ENCODE measurements at places on chromosomes 7 and 10.

DNA sequence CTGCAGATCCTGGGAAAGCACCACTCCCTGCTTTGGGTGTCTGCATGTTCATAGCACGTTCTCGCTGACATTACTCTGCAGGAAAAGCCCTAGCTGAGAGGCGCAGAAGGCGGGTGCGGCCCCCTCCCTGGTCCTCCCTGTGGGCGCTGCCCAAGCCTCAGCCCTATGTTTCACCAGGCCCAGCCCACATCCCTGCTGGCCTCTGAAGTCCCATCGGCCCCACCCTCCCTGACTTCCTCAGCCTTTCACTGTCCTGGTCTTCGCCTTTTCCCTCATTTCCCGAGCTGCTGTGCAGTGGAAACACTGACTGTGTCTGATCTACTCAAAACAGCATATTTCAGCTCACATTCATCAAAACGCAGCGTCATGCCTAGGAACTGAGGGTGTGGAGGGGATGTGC lies 36.3 kb upstream of the DIP2C start:
- no peak for DNase-seq

GRCh38 chr10:50928190-50928552 lies 42.7 kb upstream of the A1CF start:
- no peak for DNase-seq

GRCh38 chr7:26081638-26082037 lies 70.4 kb upstream of the NFE2L3 start:
- DNase-seq = no peak

- no peak for DNase-seq
These were observed at the start of gene PON1 for GRCh38 chr7:95324431-95324830. Gene PON1 (minus strand): TSS chr7:95324532. CDS start chr7:95324475, 57 bp downstream.

DNA sequence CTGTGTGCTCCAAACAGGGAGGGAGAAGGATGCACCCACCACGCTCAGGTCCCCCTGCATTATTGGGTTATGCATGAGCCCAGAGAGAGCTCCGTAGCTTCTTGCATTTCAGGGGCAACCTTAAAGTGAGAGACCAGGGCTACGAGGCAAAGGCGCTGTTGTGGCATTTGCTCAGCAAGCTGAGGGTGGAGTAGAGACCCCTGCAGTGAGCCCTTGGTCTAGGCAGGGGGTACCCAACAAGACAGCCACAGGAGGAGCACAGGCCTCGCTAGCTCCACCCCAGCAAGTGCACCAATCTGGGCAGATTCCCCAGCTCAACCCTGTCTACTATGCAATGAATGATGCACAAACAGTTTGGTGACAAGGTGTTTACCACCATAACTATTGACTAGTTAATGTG lies 198.4 kb downstream of the CALN1 start:
- DNase-seq = no peak

DNA sequence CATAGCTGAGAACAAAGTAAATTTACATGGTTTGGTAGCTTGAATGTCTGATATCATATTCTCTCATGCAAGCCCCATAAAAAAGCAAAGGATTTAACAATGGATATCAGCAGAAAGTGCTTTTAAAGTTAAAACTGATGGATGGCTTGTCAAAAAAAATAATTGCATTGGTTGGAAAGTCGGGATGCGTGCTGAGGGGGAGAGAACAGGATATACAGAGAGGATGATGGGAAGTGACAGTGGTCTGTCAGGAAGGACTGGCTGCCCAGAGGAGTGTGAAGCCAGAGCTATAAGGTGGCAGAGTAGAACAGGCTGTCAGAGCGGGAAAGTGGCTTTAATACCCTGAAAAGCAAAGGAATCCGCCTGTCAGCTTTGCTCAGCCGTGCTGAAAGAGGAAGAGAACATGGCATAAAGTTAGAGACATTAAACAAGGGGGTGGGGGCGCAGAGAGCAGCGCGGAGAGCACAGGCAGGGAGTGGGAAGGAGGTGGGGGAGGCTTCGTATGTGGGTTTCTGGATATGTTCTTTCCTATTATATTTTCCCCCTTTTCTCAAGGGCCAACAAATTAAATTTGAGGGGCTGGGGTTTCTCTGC lies 493.0 kb downstream of the LRMDA start:
- DNase-seq = no peak

- DNase-seq = no peak
These were observed 47.6 kb downstream of the LAMB1 start for GRCh38 chr7:107955394-107955793.

- DNase-seq = no peak
These were observed 256.6 kb upstream of the SMIM30 start for GRCh38 chr7:113374955-113375354.

DNA sequence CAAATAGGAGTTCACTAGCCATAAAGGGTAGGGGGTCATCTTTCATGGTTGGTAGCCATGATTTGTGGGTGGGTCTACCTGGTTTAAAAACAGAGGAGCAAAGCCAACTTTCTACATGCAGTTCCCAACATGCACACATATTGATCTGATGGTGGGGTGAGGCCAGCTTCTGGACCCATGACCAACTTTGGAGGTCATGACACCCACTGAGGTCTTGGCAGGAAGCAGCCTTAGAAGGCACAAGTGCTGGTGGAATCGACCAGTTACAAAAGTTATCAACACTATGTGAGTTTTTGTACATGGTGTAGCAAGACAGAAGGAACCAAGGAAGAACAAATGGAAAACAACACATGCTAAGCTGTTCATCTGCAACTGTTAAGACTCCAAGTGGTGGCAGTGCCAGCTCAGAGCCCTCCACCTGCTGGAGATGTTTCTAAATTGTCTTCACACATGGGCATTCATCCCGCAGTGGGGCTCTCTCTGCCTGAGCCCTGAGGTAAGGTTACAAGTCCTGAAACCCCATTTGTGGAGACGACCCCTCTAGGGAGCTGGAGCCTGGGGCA lies 101.1 kb upstream of the TCF7L2 start:
- DNase-seq = no peak

GRCh38 chr10:110144507-110144906 lies 62.9 kb upstream of the MXI1 start:
- no peak for DNase-seq

DNA sequence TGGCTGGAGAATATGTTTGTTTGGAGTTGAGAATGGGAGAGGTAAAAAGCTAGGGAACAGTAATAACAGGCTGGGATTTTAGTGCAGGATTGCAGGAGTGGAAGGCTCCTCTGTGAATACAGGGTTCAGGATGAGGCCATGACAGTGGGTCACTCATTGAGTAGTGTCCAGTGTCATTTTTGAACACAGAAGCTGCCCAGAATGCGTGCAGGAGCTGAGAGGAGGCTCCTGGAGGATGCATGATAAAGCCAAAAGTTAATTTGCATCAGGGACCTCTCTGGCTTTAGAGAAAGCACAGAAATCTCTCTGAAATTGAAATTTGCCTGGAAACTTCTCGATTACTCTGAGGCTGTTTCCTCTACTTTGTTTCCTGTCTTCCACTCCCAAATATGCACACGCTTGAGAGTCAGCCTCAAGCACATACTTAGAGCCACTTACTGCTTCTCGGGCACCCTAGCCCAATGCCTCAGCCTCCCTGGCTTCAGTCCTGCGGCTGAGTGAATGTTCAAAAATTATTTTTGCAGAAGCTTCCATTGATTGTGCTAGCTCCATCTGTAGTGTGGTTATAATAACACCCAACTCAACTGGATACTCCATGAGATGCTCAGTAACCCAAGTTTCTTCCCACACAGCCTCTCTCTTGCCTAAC lies 1.8 kb upstream of the GALNT17 start:
- no peak for DNase-seq

DNA sequence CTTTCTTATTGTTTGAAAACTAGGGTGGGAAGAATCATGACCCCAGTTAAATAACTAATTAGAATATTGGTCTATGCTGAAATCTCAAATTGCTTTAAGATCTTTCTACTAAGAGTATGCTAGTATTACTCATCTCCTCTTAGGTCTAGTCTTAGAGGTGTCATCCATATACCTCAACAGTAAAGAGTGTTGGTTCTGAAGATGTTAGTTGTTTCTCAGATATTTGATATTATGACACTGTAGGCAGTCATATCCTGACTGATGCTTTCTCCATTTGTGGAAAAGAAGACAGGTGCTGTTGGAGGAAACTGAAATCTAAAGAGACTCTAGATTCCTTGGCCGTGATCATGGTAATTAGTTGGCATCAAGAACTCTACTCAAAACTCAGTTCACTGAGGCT lies 21.2 kb downstream of the BPGM start:
- no peak for DNase-seq

DNA sequence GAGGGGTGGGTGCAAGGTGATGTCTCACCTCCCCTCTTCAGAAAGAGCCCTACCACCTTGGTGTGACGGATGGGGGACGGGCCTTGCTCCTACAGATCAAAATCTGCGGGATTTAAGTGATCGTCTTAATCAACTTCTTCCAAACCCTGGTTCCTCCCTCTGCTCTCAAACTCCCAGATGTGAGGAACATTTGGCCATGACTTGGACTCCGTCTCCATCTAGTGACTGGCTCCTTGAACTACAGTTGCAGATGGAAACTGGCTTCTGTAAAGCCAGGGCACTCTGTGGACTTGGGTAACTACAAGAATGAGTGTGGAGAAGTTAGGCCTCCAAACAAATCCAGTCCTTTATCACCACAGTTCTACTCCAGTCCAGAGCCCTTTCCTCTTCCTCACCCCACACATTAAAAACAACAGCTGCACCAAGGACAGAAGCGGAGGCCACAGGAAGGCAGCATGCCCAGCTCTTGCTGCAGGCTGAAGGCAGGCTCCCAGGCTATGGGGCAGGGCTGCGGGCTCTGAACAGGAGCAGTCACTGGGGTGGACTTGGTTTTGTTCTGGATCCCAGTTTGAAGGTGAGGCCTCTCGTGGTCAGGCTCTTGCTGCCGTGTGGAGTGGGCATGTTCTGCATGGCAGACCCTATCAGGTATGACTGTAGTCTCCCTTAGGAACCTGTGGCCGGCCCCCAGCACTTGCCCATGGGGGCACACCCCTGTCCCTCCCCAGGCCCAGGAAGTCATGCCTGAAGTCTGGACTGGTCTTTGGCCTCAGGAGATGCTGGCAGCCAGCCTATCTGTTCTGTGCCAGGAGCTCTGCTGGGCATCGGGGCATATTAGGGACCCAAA lies 79.4 kb downstream of the VWC2 start:
- DNase-seq = no peak

DNA sequence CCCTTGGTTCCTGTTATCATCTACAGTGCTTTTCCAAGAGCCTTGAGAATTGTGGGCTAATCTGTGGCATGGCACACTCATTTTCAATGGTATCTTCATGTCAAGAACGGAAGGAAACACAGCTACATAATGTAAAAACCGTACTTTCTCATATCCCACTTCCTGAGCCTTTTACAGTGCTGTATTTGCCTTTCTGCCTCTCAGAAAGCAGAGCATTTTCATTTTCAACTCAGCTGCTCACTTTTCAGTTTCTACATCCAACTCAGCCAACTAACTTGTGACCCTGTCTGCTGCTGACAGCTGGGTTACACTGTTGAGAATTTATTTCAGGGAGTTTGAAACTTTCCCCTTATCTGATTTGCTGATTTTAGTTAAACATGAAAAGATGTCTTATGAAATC lies 875.8 kb upstream of the KCND2 start:
- DNase-seq = no peak

DNA sequence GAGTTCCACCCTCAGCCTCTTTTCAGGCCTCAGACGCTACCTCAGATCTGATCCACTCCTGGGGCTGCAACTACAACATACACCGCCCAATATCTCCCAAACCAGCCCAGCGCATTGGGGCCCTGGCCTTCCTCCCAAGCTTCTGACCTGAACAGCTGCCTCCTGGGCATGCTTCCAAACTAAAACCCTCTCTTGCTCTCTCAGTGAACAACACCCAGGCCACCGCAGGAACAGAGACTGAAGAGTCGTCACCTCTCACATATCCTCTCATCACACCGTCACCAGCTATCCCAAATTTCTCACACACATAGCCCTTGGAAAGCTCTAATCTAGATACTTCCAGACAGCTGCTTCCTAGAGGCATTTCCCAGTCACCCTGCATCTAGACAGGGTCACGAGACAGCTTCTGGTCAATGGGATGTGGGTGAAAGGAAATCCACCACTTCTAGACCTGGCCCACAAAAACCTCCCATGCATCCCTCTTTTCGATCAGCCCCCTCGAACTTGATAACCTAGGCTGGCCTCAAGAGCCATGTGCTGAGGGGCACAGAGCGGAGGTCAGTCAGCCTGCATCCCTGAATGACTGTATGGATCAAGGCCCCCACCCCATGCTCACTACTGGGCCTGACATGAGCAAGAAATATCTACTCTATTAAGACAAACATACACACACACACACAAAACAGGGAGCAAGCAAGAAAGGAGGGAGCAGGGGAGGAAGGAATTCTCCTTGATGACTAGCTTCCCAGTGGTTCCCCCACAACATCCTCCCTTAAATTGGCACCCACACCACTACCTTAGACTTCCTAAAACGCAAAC lies 1.8 kb downstream of the PARP12 start:
- no peak for DNase-seq

DNA sequence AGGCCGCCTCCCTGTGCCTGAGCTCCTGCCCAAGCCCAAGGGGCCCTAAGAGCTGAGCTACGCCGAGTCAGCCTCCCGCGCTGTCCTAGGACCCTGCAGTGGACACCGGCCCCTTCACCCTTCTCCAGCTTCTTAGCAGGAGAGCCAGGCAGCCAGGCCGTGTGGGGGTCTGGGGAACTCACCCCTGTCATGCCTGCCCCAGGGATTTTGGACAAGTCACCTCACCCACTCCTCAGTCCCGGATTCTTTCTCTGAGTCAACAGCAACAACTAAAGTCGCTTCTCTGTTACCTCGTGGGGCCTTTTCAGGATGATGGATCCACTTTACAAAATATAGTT lies 79.3 kb downstream of the MKI67 start:
- DNase-seq = no peak

DNA sequence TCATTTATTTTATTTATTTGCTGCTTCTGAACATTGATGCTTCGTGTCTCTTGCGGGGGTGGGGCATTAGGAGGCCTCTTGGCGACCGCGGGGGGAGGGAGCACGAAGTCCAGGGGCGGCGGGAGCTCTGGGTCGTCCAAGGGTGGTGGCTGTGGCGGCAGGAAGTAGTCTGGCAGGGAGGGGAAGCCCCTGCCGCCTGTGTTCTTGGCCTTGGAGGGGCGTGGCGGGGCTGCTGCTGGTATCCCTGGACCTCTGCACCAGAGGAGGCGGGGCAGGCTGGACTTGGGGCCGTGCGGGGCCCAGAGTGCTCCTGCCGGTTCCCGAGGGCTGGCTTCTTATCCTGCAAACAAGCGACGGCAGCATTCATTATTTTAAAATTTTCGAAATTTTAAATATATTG lies 70.5 kb upstream of the ABI1 start:
- DNase-seq = no peak

GRCh38 chr7:26853788-26854393 lies 10.5 kb downstream of the SKAP2 start:
- DNase-seq = no peak

DNA sequence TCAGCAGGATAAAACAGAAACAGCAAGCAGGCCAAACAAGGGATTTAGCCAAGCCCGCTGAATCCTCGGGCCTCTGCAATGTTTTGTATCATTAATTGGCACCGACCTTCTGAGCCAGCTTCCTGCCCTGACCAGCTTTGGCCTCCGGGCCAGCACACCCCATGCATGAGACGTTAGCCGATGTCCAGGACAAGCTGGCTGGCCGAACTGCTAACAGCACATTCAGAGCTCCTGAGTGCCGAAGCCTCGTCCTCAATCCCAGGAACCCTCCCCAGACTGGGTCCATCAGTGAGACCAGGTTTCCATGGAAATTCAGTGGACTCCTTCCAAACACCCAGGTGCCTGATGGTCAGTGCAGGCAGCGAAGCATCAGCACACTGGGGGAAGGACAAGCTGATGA lies 134.3 kb upstream of the PFKP start:
- DNase-seq = no peak

Data from stimulated activated CD4-positive, alpha-beta T cell treated with anti-CD3 and anti-CD28 coated beads, Interleukin-15, amount 100 ng/mL, for 1 hour (primary cell).